ENCODE measurements at places on chromosomes 13 and 19.
A peak's percentile ranks its signal among the peaks of the same experiment; 100 is the strongest.

GRCh38 chr13:33188093-33188882 lies 97.3 kb downstream of the STARD13 start:
- no peak for DNase-seq

DNA sequence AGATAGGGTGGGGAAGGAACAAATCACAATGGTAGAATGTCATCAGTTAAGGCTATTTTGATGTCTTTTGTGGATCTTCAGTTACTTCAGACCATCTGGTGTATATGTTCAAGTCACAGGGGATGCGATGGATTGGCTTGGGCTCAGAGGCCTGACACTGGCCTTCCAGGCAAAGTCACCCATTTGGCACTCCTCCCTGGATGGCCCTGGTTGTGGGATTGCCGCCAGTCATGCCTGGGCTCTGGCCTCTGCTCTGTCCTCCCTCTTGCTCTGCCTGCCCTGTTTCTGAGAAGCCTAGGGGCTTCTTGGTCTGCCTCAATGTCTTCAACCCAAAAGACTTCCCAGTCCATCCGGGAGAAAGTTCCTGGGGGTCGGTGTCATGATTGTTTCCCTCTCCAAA lies 50.2 kb downstream of the ZNF146 start:
- no peak for DNase-seq

DNA sequence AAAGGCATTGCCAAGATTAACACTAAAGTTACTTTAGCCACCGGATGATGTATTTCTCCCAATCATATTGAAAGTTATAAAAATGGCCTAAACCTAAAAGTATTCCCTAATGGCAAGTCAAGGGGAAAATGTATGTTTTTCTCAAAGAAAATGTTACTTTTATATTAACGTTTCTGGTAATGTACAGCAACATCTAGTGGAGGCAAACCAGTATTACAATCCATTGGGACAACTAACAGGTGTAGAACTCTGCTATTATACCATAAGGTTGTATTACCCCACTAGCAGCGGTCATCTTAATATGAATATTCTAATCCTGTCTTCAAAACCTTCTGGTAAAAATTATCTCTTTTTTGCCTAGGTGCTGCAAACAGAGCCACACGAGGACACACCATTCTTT lies 69.2 kb downstream of the ZNF100 start:
- no peak for DNase-seq

- DNase-seq, result no peak
Measured at GRCh38 chr19:3580156-3580934, 4.9 kb upstream of the GIPC3 start.

DNA sequence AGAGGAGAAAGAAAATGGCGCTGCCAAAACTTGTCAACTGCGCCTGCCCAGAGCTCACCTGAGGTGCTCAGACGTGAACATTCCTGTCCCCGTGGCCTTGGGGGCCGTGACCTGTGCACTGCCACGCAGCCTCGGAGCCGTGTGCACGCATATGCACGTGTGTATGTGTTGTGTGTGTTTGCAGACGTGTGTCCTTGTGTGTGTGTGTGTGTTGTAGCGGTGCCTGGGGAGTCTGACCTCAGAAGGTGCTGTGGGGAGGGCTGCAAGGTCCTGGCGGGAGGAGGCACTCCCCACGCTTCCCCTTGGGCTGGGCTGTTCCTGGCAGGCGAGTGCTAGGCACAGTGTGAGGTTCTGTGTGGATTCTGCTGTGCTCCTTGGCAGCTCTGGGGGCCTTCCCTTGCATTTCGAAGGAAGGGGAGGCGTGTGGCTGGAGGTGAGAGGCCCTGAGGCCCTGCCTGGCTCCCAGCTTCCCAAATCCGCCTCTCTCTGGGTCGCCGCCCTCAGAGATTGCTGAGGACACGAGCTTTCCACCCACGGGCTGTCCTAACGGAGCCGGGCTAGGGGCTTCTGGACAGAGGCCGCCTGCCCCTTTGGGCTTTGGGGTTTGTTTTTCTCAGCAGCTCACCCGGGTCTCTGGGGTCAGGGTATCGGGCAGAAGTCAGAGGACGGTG lies 4.5 kb downstream of the BSG start:
- no peak for DNase-seq

DNA sequence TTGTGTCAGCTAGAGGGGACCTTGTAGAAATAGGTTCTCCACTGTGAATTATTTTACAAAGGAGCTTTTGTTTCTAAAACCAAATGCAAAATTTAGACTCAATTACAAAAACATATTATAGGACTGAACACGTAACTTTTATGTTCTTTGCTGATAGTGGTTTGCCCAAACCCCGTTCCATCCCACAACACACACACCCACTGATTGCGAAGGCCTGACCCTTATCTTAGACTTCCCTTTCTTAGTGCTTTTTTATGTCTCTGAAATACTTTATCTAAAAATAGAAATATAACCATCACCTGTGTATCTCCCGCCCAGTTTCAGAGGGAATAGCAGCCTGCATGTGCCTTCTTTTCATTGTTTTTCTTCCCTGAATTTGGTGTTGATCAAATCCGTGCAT lies 13.0 kb downstream of the CCNA1 start:
- DNase-seq, result no peak

- no peak for DNase-seq
Measured at GRCh38 chr13:32923725-32924124, 92.5 kb upstream of the KL start.

GRCh38 chr13:24625331-24625731 lies 54.9 kb upstream of the ATP12A start:
- no peak for DNase-seq

DNA sequence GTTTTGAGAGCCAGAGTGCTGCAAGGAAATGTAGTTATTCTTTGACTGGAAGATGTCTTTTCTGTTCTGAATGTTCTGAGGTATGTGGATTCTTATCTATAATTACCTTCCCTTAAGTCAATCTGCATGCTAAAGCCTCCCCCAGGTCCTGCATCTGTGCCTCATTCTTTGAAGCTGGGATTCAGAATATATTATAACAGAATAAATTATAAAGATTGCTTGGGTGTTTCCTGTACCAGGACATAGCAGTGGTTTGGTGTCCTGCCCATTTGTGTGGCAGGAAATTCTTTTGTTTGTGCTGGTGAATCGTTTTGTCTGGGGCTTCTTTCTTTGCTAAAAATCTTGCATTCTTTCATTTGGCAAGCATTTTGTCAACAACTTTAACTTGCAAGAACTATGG lies 60.2 kb downstream of the ITGBL1 start:
- DNase-seq, result no peak

DNA sequence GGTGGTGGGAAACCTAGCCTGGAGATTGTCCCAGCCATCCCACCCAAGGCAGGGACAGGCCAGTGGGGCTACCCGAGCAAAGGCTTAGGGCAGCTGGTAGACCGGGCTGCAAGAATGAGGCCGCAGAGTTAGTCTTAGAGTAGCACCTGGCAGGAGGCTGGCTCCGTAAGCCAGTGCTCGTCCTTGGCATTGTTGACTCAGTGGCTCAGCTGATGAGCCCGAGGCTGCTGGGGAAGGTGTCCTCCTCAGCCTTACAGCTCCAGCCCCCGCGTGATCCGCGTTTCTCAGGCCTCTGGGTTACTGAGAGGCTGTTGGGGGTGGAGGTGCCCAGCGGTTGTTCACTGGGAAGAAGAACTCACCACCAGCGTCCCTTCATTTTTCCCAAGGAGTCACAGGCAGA lies 24.7 kb downstream of the PPP1R37 start:
- no peak for DNase-seq

- DNase-seq, result no peak
Measured at GRCh38 chr13:113433391-113433916, 19.8 kb downstream of the ADPRHL1 start.

DNA sequence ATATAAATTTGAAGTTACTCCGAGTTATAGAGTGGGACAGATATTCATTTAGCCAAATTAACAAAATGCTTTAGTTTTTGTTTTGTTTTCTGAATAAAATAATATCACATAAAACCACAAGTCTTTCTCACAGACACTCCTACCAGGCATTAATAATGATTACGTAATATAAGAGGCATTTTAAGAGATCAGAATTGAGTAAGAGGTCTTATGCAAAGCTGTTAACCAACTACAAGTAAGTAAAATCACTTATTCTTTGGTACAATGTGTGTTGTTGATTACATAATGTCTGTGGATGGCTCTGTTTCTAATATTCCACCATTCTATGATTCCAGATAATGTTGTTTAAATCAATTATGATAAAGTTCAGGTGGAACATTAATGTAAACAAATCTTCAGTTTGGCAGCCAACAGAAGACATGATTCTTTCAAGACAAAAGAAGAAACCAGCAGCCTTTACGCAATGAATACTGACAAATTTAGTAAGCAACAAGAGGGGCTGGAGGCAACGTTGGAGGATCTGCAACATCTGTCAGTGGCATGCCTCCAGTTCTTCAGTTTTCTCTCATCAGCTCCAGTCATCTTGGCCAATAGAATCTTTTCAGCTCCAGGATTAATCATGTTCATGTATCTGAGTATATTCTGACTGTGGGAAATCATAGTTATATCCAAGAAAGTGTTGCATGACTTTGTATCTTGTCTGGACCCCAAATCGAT lies 403.8 kb downstream of the SLITRK5 start:
- no peak for DNase-seq

GRCh38 chr13:54301085-54301484 lies 1272.5 kb downstream of the OLFM4 start:
- no peak for DNase-seq

GRCh38 chr13:42970824-42971690 lies 21.0 kb downstream of the EPSTI1 start:
- peak; percentile 3 for DNase-seq

GRCh38 chr19:33630880-33631608 lies 9.3 kb downstream of the CHST8 start:
- no peak for DNase-seq

- no peak for DNase-seq
Measured at GRCh38 chr13:113647351-113648215, 10.4 kb downstream of the ATP4B start.

DNA sequence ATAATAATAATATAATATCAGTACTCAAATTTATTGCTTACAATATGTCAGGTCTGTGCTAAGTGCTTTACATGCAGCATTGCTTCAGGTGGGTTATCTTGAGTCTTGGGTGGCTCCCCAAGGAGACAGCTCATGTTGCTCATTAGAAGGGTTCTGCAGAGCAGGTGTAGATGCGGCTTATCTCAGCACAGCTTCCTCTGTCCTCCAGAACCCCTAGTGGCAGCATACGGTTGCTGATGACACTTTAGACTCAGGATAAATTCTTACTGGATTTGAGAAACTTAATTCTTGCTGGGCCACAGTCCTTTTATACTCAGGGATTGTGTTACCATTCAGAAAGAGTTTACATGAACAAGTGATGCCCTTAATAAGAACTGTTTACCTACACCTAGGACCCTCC lies 8.9 kb downstream of the COG3 start:
- no peak for DNase-seq

DNA sequence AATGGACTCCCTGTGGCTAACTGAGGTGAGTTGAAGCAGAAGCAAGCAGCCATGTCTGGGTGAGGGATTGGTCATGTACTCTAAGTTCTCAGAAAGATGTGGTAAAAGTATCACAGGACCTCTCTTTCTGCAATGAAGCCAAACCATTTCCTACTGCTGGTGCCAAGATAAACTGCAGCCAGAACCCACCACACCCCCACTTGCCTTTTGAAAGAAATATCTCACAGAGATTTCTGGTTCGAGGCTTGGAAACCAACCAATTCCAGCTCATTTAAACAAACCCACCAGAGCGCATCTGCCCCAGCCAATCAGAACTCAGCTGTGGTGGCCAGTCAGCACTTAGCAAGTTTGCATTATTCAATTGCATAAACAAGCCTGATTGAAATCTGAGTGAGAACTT lies 204.5 kb upstream of the ATXN8OS start:
- DNase-seq, result no peak

DNA sequence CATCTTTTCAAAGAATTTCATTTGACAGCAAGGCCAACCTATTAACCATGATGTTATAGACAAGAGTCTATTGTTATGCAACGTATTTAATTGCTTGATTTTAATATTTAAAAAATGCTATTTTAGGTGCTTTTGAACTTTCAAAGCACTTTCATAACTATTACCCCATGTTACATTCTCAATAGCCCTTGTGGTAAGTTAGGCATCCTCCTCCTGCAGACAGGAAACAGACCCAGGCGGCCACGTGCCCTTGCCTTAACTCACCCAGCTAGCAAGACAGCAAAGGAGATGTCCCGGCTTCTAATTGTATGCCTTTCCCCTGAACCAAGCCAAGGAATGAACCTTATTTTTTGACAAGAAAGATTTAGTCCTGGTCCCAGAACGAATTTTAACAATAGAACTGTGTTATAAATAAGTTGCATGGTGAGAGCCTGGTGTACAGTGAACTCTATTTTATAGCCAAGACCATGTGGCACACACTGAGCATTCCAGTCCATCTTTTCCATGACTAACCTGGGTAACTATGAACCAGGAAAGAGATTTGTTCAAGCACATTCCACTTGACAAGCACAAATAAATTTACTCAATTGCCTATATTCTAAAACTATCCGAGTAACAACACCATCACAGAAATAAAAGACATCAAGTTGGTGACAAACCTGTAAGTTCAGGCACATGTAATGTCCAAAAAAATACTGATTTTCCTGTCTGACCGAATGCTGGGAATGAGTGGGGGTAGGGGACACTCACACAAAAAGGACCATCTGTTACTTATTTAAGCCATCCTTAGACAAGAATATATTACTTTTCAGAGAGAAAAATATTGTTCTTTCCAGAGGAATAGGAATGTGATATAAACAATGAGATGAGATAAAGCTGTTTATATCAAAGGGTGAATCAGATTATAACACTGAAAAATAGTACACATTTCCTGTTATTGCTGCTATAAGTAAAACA lies 163.0 kb downstream of the EFNB2 start:
- DNase-seq, result peak; percentile 2

GRCh38 chr13:46607768-46608564 lies 55.0 kb downstream of the LRCH1 start:
- DNase-seq, result no peak

- no peak for DNase-seq
Measured at GRCh38 chr13:51235186-51235585, 13.0 kb downstream of the FAM124A start.

GRCh38 chr19:38519988-38520387 lies 86.5 kb downstream of the RYR1 start:
- DNase-seq, result no peak

DNA sequence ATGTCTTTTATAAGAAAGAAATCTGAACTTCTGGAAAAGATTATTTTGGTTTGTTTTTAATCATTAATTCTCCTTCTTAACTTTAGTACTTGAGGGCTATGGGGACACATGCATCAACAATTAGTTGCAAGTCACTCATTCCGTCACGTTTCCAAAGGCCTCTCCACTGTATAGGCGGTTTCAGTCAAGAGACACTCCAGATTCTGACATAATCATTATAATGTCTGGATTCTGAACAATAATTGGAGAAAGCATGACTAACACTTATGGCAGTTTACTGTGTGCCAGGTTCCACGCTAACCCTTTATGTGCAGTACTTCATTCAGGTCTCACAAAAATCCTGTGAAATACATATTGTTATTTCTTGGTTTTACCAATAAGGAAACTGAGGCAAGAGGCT lies 71.9 kb downstream of the TNFRSF19 start:
- DNase-seq, result no peak

- DNase-seq, result no peak
Measured at GRCh38 chr19:37980419-37981170, 73.6 kb downstream of the SIPA1L3 start.
